HTR-8/SVneo (cell line): ENCODE measurements at places on chromosomes 16 and 17.

- DNase-seq = no peak
Observed at GRCh38 chr17:35731917-35732805, 722 bp downstream of the RASL10B start.

DNA sequence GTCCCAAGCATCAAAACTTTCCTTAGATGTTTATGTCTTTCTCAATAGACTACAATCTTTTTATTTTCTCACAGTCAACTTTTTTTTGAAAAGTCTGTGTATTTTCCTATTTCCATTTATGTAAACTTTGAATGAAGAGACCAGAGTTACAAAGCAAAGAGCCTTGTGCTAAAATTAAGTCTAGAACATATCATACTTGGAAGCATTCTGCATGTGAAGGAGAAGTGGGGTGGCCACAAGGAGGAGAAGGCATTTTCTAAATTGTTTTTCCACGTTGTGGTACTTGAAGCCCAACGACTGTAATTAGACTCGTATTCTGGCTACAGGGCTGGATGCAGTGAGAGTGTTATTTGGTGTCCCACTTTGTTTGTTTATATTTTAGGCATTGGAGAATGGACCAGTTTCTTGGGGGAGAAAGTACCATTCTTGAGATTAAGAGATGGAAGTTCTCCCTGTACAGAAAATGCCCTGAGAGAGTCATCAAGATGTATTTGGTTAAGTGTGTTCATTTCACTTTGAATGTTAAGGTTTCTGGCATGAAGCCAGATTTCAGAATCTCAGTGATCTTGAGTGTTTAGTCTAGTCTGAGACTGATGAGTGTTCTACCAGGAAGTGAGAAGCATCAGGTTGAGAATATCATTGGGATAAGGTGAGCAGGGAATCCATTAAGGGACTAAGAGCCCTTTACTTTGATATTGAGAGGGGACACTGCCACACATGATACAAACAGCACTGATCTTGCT, 71.6 kb downstream of the MAP2K6 start:
- no peak for DNase-seq

DNA sequence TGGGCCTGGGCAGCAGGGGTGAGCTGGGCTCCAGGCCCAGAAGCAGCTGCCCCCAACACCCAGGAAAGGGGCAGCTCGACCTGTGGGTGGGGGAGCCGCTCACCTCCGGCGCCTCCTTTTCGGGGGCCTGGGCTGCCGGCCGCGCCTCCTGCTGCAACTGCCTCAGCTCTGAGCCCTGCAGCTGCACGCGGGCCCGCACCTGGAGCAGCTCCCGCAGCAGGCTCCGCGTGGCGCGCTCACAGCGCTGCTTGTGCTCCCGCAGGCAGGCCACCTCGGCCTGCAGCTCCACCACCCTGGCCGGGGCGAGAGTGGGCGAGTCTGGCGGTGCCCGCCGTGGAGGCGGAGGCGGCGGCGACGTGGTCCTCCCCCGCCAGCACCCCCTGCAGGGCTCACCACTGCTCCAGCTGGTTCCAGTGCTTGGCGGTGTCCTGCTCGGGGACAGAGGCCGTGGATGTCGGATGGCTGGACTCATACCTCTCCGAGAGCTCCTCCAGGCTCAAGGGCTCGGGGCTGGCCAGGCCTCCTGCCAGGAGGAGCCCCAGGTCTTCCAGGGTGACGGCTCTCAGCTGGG, 868 bp downstream of the CCDC154 start:
- no peak for DNase-seq

GRCh38 chr16:35492225-35492624, 2032.8 kb downstream of the TP53TG3F start:
- no peak for DNase-seq

GRCh38 chr16:68737046-68737729, at the start of gene CDH1:
TSS of gene CDH1 (plus strand) at chr16:68737292. CDS start at chr16:68737416, 124 bp downstream.
- DNase-seq = no peak

- DNase-seq = peak; percentile 67
Observed at GRCh38 chr17:67386965-67387551, 10.0 kb downstream of the PITPNC1 start.

DNA sequence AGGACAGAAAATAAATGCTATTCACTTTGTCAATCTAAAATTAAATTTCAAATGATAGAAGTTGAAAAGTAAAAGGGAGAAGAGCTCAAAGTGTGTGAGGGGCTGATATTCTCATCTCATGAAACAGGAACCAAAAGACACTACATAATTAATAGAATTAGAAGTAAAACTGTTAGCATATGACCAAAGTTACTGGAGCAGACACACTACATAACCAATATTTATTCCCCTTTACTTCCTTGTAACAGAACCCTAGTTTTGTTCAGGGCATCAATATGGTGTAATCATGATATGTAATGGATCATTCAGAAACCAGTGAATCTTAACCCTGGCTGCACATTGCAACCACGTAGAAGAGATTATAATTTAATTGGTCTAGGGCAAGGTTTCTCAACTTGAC, 109.5 kb upstream of the SIAH1 start:
- no peak for DNase-seq
